NCI-H526 (cell line): ENCODE measurements at places on chromosomes 2 and 18.

DNA sequence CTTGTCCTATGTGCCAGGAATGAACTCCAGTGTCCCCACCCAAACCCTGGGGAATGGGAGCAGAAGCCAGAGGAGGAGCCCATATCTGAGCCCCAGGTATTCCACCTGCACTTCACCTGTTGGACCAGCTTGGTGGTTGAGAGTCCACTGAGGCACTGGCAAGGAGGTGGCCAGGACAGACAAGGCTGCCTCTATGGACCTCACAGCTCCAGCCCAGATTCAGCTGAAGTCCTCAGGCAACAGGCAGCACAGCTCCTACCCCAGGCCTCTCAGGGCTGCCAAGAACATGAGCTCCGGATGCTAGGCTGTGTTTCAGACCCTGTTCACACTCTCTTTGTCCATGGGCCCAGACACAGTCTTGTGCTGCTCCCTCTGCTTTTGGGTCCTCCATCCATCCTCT, 2.9 kb upstream of the IL1F10 start:
- no peak for DNase-seq

GRCh38 chr18:25187521-25188192, 164.3 kb downstream of the ZNF521 start:
- DNase-seq = no peak

- no peak for DNase-seq
These were observed 281.4 kb downstream of the KCNS3 start for GRCh38 chr2:18159896-18160295.

DNA sequence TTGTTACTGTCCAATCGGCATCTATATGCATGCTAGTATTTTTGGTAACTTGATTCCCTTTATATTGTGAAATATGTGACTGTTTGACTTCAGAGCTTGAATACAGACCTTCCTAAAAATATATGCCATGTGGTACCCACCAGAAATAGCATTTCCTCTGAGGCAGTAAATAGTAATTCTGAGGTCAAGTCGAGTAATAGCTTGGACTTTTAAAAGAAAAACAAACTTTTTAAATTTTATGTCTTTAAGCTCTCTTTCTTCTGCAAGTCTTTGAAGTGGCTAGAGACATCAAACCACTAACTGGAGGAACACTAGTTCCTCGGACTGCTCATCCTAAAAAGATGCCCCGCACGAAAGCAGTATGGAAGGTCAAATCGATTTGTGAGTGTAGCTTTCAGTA, 396.8 kb upstream of the SLC14A2 start:
- no peak for DNase-seq

DNA sequence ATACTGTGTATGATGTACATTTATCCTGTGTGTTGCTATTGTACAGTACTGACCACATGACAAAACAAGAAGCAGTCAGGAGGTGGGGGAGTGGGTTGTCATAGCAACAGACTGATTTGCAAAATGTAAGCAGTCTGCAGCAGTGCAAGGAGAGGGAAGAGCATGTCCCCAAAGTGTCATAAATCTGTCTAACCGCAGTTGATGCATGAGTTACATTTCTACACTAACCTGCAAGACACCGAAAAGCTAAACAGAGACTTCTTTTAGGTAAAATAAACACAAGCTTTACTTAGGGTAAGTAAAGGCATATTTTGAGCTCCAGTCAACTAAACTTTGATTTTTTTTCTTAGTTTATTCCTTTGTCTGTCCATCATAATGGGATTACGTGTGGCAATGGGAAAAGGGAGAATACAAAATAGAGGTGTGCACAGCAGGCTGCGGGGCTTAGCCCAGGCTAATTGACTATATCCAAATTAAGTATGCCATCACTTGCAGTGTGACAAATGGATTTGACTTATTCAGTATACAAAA, 134.5 kb downstream of the MEIS1 start:
- peak; percentile 94 for DNase-seq
